ENCODE measurements at places on chromosomes 5 and 9.

GRCh38 chr5:158841481-158842276 lies 258.0 kb downstream of the EBF1 start:
- DNase-seq, result no peak

- no peak for DNase-seq
These were observed 148.9 kb downstream of the DOCK2 start for GRCh38 chr5:169785771-169786618.

GRCh38 chr9:89591274-89592212 lies 13.3 kb upstream of the GADD45G start:
- no peak for DNase-seq

- DNase-seq, result no peak
These were observed 423.6 kb downstream of the CDK5RAP2 start for GRCh38 chr9:120156376-120156775.

GRCh38 chr9:115674091-115674490 lies 479.5 kb upstream of the PAPPA start:
- no peak for DNase-seq

- DNase-seq, result no peak
These were observed 13.5 kb upstream of the DRD1 start for GRCh38 chr5:175457466-175457865.

GRCh38 chr9:130542457-130543228 lies 36.7 kb upstream of the FUBP3 start:
- no peak for DNase-seq

GRCh38 chr5:14445576-14446290 lies 135.9 kb upstream of the OTULINL start:
- no peak for DNase-seq

DNA sequence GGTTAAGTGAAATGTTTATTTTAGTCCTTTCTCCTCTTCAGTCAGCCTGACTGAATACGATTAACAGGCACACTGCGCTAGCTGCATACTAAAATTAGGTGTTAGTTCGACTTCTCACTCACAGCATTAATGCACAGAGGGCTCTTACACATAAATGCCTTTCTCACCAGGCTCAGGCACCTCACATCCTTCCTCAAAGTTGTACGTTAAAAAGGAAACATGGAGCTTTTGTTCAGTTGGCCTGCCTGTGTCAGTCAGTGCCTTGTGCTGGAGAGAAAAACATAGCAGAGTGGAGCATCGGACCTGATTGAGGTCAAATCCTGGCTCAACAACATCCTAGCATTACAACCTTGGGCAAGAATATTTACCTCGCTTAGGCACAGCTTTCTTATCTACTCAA lies 236.0 kb upstream of the ZNF462 start:
- DNase-seq, result no peak

GRCh38 chr9:89690334-89690912 lies 85.6 kb downstream of the GADD45G start:
- no peak for DNase-seq

- no peak for DNase-seq
These were observed 47.2 kb upstream of the DAB2IP start for GRCh38 chr9:121604242-121604641.

DNA sequence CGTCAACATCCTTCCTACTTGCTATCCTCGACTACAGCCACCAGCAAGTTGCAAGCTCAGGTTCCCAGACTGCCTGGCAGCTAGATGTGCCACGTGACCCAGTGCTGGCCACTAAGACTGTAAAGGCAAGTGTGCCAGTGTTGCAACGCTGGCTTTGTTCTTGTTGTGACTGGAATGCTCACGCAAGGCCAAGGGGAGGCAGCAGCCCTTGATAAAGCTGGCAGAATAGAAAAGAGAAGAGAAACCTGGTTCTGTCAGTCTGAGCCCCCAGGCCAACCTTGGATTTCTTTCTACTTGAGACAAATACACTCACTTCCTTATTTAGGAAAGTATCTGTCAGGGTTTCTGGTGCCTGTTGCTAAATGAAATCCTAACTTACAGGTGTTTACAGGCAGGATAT lies 113.0 kb downstream of the KLHL3 start:
- no peak for DNase-seq

- no peak for DNase-seq
These were observed 68.4 kb downstream of the PAM start for GRCh38 chr5:102823441-102823874.
